ENCODE measurements at places on chromosomes 1 and 21. TPM values are rescaled to one million over a fixed set of nuclear protein-coding genes. Genes with fewer than 3 reads are reported as not detected.

- DNase-seq, result peak; percentile 90
Measured at GRCh38 chr1:182143154-182143657, 81.7 kb upstream of the ZNF648 start.

The RGS21 gene
- total RNA-seq, result not detected

DNA sequence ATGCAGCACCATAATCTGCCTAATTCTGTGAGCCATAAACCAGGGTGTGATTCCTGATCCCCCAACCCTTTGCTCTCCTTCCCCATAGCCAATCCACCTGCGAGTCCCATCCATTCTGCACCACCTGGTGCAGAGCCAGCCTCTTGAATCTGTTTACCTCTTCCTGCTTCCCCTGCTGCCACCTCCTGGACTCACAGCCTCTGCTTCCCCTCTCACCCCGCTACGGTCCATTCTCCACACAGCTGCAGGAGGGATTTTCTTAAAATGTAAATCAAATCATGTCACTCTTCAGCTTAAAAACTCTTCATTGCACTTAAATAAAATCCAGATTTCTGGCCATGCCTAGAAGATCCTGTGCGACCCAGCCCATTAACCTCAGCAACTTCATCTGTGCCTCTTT, 186.7 kb downstream of the FOXD2 start:
- DNase-seq, result peak; percentile 57

GRCh38 chr1:235004276-235004675, 124.4 kb downstream of the TOMM20 start:
- no peak for DNase-seq

DNA sequence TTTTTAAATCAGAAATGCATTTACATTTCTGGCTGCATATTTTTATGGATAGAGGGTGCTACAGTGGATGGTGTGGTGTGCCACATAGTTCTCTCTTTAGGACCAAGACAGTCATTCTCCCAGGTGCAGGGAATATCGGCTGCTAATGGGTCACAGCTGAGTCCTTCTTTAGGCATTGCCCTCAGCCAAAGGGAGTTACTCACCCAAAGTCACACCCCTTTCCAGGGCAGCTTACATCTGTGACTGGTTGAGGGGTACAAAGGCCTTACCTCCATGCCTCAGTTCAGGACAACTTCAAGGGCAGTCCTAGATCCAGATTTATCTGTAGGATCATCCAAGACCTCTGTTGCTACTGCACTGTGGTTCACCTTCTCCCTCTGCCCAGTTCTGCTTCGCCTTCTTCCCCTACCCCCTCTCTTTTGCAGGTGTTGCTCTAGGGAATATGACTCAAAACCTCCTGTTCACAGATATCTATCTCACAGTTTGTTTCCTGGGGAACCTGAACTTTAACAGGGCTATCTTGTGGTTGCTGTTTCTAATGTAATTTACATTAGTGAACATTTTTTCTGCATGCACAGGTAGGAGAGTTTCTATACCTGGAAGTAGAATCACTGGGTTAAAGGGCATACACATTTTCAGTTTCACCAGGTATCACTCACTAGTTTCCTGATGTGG, 413.9 kb downstream of the RPS6KC1 start:
- DNase-seq, result no peak

- no peak for DNase-seq
Measured at GRCh38 chr1:164183854-164184635, 374.9 kb upstream of the PBX1 start.

DNA sequence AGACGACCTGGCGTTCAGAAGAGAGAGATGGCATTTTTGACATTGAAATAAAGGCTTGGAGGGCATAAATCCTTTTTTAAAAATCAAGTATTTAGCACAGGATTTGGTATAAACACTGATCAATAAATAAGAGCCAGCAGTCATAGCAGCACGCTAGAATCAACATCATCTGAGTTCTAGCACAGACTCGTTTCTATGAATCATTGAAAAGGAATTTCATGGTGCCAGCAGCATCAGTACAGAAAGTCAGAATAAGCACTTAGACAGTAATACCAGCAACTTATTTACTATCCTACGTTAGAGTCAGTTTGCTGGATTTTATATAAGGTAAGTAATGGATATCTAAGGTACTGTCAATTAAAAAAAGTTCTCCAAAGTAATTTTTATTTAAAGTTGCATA, 119.3 kb downstream of the HLCS start:
- DNase-seq, result no peak

The TFAP2E gene
- 0.13 TPM for total RNA-seq

The KRTAP19-3 gene
- not detected for total RNA-seq

The LCE1C gene
- total RNA-seq, result not detected

The PDPN gene
- 0.33 TPM for total RNA-seq

The ZNF697 gene
- 3.6 TPM for total RNA-seq
